Left renal pelvis (tissue), 4 donors: ENCODE measurements at places on chromosomes 16 and 17.

DNA sequence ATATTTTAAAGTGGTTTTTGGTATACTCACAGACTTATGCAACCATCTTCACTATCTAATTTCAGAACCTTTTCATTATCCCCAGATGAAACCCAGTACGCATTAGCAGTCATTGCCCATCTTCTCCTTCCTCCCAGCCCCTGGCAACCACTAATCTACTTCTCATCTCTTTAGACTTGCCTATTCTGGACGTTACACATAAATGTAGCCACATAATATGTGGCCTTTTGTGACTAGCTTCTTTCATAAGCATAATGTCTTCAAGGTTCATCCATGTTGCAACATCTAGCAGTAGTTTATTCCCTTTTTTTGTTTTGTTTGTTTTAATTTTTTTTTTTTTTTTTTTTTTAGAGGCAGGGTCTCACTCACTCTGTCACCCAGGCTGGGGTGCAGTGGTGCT is 28.5 kb upstream of the C17orf107 start:
- no peak for DNase-seq

GRCh38 chr17:59702304-59702703 is 4.9 kb downstream of the PTRH2 start:
- DNase-seq, result no peak

GRCh38 chr16:88346680-88347505 is 35.9 kb upstream of the ZNF469 start:
- no peak for DNase-seq

GRCh38 chr16:47887496-47887895 is 268.3 kb downstream of the ABCC12 start:
- no peak for DNase-seq

- DNase-seq, result no peak
These were observed 167.9 kb downstream of the RGS9 start for GRCh38 chr17:65305116-65305515.

DNA sequence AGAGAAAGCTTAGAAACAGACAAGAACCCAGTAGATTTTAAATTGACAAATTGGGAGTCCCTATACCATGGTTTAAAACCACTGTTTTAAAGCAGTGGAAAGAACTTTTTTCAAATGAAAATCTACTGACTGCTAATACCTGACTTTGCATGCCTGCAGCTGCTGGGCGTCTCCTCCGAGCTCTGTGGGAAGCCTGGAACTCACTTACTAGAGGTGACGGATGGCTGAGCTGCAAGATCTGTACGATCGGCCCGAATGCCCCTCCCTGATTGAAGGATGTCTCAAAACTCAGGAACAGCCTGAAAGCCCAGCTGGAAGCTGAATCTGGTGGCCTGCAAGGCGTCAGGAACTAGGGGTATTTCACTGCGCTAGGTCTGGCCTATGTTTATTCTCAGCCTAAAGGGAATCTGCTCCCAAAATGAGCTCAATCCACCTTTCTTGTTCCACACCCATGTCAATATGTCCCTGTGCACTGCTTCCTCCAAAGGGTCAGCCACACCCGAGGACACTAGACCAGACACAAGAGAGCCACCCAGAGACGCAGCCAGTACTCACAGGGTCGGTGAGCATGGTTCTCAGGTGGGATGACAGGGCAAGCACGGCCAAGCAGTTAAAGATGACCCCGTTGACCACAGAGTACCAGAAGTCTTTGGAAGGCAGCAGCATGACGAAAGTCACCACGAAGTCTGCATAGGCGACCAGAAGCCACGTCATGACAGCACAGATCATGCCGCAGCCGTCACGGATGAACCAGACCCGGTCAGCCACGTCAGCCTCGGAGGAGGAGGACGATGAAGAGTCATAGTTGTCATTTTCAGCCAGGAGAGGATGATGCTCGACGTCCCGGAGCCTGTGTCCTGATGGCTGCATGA is 21.4 kb downstream of the ZDHHC7 start:
- no peak for DNase-seq

GRCh38 chr17:65678546-65678945 is 117.1 kb upstream of the AXIN2 start:
- no peak for DNase-seq

GRCh38 chr17:33686171-33686570 is 393.1 kb upstream of the ASIC2 start:
- DNase-seq, result no peak

DNA sequence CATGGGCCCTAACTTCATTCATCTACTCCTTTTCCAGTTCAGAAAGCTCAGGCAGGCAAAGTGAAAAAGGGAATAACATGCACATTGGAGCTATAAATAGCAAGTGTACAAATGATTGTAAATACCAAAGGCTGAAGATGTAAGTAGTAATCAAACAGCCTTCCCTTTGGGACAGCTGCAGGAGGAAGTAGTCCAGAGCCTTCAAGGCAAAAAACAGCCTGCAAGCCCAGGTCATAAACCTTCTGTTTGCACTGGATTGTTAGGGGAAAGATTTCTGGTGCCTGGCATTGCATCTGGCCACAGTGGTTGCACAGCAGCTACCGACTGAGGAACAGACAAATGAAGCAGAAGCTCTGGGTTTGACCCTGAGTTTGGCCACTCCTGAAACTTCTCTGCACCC is 98.6 kb upstream of the PMFBP1 start:
- no peak for DNase-seq

- DNase-seq, result no peak
These were observed 37.8 kb downstream of the ERN1 start for GRCh38 chr17:64092113-64092512.

GRCh38 chr17:65039336-65039988 is 17.1 kb downstream of the GNA13 start:
- DNase-seq, result no peak

GRCh38 chr17:27226611-27227230 is 67.2 kb upstream of the WSB1 start:
- DNase-seq, result no peak

GRCh38 chr16:22016927-22017326 is 9.0 kb downstream of the MOSMO start:
- DNase-seq, result no peak

DNA sequence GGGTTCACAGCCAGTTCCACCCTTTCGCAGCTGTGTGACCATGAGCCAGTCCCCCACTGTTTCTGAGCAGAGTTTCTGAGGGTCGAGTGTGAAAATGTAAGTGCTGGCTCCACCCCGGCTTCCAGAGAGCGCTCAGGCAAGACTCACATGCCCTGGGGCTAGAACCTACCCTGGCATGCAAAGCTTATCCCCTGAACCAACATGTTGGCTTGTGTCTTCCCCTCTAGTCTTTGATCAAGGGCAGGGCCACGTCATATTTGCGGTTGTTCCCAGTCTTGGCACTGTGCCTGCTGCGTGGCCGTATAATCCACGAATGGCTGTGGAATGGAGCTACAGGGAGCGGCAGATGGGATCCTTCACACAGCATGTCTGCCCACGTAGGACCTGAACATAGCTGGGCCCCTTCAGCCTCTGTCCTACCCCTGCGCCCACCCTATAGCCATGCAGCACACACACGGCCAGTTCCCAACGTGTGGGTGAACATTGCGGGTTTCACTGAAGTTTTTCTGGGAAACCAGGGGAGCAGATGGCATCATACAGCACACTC is 84.8 kb downstream of the MRM1 start:
- no peak for DNase-seq

GRCh38 chr16:27406511-27407128 is 4.6 kb downstream of the IL21R start:
- DNase-seq, result no peak

DNA sequence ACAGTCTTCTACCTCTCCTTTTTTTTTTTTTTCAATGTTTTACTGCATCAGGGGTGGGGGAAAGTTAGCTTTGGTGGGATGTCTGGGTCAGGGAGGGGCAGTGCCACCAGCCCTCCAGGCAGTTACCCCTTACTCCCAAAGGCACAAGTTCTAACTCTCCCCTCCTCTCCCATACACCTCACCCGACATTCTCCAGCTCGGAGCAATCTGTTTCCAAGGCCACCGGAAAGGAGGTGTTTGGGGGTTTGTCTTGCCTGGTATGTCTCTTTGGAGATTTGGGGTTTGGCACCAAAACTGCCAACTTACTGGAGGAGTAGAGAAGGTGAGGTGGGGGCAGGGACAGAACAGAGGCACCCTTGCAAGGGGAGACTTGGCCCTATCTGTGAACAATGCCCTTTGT is 4.7 kb downstream of the DLX3 start:
- no peak for DNase-seq

DNA sequence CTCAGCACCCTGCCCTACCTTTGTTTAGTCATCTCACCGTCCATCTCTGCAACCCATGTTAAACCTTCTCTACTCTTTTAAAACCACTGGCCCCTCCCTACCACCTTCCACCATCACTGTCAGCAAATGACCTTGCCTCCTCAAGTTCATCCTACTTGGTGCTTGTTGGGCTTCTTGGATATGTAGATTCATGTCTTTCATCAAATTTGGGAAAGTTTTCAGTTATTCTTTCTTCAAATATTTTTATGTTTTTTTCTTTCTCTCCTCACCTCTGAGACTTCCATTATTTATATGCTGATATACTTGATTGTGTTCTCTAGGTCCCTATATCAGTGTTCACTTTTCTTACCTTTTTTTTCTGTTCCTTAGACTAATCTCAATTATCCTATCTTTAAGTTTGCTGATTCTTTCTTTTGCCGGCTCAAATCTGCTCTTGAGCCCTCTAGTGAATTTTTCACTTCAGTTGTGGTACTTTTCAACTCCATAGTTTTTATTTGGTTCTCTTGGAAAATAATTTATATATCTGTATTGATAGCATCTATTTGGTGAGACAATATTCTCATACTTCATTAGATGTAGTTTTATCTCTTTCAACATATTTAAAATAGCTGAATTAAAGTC is 28.7 kb upstream of the ALDH3A2 start:
- DNase-seq, result no peak

- DNase-seq, result no peak
These were observed 230.1 kb downstream of the SLC39A11 start for GRCh38 chr17:72862276-72862999.

DNA sequence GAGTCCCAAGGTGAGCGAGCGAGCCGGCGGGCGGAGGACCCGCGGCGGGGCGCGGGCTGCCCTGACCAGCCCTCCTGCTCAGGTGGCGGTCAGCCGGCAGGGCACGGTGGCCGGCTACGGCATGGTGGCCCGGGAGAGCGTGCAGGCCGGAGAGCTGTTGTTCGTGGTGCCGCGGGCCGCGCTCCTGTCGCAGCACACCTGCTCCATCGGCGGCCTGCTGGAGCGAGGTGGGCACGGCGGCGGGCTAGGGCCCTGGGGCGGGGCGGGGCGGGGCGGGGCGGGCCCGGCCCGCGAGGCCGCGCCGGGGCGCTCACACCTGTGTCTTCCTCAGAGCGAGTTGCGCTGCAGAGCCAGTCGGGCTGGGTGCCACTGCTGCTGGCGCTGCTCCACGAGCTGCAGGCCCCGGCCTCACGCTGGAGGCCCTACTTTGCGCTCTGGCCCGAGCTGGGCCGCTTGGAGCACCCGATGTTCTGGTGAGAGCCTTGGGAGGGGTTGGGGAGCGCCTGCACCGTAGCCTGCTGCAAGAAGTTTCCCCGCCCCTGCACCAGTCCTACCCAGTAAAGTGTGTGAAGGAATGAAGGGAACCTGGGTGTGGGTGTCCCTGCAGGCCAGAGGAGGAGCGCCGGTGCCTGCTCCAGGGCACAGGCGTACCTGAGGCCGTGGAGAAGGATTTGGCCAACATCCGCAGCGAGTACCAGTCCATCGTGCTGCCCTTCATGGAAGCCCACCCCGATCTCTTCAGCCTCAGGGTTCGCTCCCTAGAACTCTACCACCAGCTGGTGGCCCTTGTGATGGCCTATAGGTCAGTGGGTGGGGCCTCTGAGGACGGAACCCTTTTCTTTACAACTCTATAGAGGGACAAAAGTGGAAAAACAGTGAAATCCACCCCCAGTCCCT is 802 bp downstream of the SETD6 start:
- no peak for DNase-seq

- DNase-seq, result no peak
These were observed 28.9 kb upstream of the ABCC12 start for GRCh38 chr16:48184681-48185080.
